ENCODE measurements at places on chromosomes 6 and 20.

- DNase-seq, result no peak
These were observed 111.8 kb downstream of the MTHFD1L start for GRCh38 chr6:150977281-150977680.

DNA sequence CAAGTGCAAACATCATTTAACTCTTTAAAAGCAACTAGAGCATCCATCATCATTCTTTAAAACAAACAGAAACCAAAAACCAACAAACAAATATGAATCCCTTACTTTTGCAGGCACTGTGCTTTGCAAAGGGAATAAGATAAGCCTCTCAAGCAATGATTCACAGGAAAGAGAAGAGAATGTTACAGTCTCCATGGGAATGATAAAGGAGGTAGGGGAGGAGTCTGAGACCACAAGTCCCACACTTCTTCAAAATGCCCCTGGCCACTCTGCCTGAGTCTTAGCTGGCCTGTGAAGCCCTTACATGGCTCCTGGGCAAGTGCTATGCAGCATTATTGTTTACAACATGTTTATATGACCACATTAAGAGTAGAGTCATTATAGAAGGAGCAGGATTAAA lies 257.7 kb upstream of the MARCKS start:
- DNase-seq, result peak; percentile 9

- no peak for DNase-seq
These were observed 506.8 kb upstream of the CITED2 start for GRCh38 chr6:139881236-139881635.

DNA sequence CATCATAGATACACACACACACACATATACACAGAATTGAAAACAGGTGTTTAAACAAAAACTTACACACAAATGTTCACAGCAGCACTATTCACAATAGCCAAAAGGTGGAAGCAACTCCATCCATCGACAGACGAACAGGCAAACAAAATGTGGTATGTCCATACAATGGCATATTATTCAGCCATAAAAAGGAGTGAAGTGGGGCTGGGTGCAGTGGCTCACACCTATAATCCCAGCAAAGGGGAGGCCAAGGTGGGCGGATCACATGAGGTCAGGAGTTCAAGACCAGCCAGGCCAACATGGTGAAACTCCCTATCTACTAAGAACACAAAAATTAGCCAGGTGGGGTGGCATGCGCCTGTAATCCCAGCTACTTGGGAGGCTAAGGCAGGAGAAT lies 80.3 kb downstream of the CHD6 start:
- no peak for DNase-seq

- no peak for DNase-seq
These were observed 3.7 kb downstream of the BIRC7 start for GRCh38 chr20:63239431-63239830.

GRCh38 chr20:41057999-41058673 lies 29.5 kb downstream of the TOP1 start:
- DNase-seq, result no peak

GRCh38 chr20:2509468-2509781 lies 710 bp upstream of the ZNF343 start:
- DNase-seq, result no peak

DNA sequence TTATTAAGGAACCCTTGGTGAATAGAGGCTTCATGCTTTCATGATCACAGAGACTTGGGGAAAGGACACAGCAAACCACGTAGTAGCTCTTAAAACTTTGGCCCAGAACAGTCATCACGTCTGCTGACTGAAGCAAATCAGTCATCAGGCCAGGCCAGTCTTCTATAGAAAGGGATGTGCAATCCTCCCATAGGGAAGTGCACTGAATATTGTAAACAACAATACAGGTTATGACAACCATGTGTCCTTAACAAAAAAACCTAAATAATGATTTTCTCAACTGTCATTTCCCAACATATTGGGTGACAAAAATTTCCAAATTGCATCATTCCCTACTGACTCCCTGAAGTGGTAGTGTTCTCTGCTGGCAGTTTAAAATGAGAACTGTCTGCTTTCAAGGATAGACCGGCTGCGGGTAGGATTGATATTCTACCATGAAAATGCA lies 388.2 kb upstream of the CITED2 start:
- no peak for DNase-seq

DNA sequence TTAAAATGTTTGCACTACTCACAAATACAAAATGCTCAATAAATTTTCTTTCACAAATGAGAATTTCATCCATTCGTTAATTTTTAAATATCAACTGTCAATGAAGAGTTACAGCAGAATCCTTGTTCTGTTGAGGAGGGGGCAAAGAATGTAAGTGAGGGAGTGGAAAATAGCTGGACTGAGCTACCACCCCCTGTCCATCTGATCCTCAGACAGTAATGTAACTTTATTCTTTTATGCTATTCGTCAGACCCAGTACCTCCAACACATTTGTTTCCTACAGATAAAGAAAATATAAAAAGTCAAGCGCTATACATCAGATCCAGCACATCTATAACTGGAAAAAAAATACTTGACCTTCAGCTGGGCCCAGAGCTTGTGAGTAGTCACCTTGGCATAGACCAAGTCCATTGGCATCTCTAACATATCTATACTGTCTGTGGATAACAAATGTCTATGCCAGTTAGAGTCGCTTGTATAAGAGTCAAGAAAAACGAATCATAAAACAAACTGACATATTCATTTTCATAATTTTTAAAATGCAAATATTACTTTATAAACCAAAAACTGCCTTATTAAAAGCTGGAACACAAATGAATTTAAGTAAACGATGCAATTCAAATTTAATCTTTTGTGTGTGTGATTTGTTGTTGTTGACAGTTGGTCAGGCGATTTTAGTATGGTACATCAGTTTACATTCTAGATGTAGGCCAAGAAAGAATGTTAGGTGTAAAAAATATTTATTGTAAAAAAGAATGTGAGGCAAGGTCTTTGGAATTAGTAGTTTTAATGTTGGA lies 57.2 kb upstream of the HFE start:
- peak; percentile 76 for DNase-seq

DNA sequence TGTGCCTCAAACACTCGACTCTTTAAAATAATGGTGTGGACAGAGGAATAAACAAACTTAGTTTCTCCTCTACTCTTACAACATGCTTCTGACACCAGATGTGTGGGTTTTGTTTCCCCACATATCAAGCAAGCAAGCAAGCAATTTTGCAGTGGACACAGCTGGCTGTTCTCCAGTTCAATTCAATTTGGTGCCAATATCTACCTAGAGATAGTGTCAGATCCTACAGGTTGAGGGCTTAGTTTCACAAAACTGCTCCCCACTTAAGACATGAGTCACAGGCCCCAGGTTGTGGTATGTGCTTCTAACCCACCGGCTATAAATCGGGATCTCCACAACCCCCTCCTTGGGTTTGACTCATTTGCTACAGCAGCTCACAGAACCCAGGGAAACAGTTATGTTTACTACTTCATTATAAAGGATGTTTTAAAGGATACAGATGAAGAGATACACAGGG lies 131.4 kb upstream of the TRAF3IP2 start:
- DNase-seq, result no peak

- DNase-seq, result no peak
These were observed 103.9 kb upstream of the PMEPA1 start for GRCh38 chr20:57813509-57814269.

GRCh38 chr20:36569847-36570429 lies 3.5 kb upstream of the TGIF2 start:
- DNase-seq, result no peak

- DNase-seq, result no peak
These were observed 956 bp downstream of the CHRNA4 start for GRCh38 chr20:63359937-63360849.

GRCh38 chr20:51460569-51461265 lies 81.8 kb downstream of the NFATC2 start:
- no peak for DNase-seq

- no peak for DNase-seq
These were observed 395.4 kb downstream of the CDC5L start for GRCh38 chr6:44782892-44783291.

GRCh38 chr20:50310673-50311051 lies 120.0 kb downstream of the CEBPB start:
- DNase-seq, result no peak

DNA sequence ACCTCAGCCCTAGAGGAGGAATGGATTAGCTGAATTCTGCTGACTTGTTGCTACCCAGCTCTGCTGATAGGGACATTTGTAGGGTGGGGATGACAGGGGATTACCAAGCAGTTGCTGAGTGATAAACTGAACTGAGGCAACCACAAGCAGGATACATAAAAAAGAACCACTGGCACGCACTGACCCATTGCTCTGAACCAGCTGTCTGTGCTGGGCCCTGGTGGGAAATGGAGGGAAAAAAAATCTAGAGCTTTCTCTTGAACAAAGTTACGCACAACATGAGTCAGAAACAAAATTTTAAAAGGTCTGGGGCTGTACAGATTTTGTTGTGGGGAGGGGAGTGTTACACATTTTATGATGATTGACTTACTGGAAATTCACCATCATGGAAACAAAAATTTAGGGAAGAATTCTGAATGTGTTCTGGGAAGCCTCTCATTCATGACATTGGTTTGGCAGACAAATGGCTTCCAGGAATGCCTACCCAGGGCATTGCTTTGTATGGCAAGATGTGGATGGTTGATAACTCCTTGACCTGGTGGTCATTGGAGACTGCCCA lies 37.7 kb downstream of the FOXO3 start:
- peak; percentile 97 for DNase-seq
